ENCODE measurements at places on chromosomes 13 and 19.

DNA sequence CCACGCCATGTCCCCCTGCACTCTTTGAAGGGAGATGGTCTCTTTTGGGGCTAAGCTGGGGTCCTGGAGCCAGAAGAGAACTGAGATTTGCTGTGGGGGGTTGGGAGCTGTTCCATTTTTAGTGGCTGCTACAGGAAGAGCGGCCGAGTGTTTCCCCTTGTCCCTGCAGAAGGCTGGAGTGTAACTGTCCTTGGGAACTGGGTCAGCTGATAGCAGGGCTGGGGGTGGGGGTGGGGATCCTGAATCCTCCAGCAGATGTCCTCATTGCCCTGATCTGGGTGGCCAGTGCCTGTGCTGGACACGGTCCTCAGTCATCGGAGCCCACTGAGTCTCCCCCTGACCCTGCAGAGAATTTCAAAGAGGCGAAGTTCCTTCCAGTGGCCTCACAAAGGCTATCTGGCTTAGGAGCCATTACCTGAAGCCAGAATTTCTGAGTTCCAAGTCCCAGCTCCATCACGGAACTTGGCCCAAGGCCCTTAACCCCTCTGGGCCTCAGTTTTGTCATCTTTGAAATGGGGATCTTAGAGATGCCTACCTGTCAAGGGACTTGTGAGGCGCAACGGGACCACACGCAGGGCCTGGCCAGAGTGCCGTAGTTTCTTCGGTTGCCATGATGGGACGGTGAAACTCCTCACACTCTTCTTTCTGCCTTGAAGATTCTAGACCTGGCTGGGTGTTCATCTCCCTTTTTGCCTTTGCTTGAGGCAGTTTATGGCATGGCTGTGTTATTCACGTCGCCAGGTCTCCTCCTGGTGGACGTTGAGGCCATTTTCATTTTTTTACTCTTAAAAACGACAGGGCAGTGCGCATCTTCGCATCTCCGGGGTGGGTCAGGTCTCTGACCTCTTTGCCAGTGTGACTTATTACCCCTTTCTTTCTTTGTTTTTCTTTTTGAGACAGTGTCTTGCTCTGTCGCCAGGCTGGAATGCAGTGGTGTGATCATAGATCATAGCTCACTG lies 51.9 kb downstream of the DNM2 start:
- DNase-seq = no peak

GRCh38 chr13:111881700-111882099 lies 185.2 kb upstream of the SOX1 start:
- no peak for DNase-seq

GRCh38 chr13:23651887-23652286 lies 81.7 kb downstream of the TNFRSF19 start:
- no peak for DNase-seq

DNA sequence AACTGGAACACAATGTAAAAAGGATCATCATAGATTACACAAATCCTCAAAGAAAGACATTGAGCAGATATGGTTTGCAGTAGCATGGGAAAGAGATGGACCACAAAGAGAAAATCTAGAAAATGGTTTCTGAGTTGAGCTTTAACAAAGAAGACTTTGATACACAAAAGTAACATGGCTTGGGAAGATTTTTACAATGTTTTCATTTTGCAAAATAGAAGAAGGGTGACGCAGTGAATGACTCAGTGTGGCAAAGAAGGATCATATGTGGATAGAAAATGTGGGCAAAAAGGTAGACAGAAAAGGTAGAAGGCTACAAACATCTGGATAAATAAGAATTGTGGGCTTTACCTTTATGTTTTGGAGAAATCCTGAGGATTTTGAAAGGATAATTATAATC lies 1220.5 kb downstream of the PCDH17 start:
- no peak for DNase-seq

DNA sequence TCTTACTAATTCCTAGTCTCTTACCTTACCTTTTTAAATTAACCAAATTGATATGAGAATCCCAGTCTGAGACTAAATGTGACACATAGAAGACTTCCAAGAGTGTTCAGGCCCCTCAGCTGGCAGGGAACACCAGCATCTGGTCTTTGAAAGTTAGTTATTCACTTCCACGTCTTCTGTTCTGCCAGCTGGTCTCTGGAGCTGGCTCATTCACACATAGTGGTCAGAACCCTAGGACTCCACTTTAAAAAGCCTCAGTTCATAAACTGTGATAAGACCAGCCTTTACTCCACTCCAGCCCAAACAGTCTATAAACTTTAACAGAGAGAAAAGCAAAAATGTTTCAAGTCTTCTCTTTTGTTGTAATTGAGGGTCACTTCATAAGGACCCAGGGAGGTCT lies 263.0 kb downstream of the DCT start:
- DNase-seq = no peak

DNA sequence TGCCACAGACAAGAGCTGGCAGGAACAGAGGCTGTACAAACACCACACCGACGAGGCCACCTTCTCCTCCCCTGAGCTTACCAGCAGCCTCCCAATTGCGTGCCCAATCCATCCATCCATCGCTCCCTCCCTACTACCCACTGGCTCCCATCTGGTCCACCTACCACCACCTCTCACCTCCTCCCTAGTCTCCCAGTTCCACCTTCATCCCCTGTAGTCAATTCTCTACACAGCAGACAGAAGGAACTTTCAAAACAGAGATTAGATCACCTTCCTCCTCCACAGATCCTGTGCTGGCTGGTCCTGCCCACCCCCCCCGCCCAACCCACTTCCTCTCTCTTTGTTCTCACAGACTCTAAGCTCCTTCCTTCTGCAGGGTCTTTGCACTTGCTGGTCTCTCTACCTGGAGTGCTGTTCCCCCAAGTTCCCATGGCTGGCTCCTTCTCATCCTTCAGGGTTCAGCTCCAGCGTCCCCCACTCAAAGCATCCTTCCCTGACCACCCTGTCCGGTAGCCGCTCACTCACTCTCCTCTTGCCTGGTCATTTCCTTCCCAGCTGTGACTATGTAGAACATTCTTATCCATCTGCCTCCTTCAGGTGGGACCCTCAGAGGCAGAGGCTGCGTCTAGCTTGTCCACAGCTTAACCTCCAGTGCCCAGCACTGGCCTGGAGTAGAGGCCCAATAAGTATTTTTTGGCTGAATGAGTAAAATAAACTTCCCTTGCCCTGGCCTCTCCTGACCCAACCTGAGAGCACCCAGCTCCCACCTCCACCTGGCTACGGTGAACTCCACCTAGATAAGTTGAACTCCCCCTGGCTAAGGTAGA lies 23.0 kb downstream of the PIN1 start:
- DNase-seq = peak; percentile 16

DNA sequence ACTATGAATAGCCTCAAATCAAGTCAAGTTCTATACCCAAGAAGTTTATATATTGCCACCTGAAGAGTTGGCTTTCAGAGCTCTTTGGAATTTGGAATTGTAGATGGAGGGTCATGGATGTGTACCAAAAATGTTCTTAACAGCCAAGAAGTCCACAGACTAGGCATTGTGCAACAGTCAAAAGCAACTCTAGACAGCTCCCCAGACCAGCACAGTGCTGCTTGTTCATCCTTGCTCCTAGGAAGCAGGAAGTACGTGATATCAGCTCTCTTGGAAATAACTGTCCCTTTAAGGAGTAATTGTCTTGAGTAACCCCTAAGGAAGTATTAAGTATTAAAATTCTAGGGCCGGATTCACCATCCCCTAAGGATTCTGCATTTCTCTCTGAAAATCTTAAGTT lies 30.7 kb upstream of the IL17D start:
- DNase-seq = no peak

DNA sequence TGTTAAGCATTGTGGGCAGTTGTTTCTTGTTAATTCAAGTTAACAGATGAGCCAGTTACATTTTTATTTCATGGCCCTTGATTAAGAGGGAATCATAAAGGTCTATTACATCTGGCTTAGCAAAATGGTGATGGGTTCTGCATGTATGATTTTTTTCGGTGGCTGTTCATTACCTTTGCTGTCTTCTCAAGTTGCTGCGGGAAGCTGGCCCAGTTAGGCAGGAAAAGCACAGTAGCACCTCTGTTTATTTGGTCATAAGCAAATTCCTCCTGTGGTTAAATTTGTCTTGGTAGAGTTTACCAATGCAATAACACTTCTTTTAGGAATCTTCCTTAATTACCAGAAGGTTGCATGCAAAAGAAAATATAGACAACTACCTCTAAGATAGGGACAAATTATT lies 104.5 kb downstream of the FRY start:
- no peak for DNase-seq

- no peak for DNase-seq
These were observed 2.1 kb downstream of the CLEC4G start for GRCh38 chr19:7729831-7730285.

GRCh38 chr13:50198508-50198907 lies 183.3 kb downstream of the KCNRG start:
- no peak for DNase-seq

- DNase-seq = no peak
These were observed 1.1 kb upstream of the SSBP4 start for GRCh38 chr19:18418029-18418482.

DNA sequence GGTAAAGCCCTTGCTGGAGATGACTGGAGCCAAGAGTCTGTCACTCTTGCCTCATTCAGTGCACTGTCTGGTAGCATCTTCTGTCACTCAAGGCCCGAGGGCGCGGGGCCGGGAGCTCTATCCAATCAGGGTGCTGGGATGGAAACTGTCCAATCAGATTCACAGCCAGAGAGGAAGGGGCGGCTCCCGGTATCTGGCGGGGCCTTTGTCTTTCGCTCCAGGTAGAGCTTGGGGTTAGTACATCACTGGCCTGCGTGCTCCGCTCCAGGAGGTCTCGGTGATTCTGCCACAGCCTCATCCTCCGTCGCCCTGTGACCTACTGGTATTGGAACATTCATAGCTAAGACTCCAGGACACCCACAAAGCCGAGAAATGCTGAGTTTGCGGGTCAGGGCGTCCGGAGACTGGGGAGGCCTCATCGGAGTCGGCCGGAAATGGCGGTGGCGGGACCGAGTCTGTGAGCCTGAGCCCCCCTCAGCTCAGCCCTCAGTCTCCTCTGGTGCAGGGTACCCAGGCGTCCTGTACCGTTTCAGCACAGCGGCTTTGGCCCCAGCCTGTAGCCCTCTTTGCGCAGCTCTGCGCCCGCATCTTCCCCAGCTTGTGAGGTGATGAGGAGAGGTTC lies 20.6 kb upstream of the ZNF430 start:
- DNase-seq = peak; percentile 83

GRCh38 chr19:6717441-6717971 lies 2.9 kb downstream of the C3 start:
- DNase-seq = no peak

DNA sequence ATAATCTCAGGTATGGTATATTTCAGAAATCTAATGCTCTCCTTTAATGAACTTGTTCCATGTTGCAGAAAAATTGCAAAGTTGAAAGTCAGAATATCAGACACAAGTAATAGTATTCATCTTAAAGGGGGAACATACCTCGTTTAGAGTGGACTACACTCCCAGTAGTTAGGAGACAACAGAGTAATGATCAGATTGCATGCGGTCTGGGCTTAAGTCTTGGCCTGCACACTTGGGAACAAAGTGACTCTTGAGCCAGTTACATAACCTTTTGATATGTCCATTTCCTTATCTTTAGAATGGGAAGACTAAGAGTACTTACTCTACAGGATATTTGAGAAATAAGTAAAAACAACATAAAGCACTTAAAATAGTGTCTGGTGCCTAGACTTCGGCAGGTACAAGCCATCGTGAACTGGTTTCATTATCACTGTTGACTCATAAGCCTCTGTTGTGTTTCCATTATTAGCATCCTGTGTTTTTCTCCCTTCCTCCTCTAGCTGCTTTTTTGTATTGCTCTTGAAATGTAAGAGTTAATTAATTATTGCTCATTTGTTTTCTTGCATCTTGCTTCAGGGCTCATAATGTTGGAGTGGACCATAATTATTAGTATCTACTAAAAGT lies 53.0 kb downstream of the DPY19L3 start:
- DNase-seq = no peak

DNA sequence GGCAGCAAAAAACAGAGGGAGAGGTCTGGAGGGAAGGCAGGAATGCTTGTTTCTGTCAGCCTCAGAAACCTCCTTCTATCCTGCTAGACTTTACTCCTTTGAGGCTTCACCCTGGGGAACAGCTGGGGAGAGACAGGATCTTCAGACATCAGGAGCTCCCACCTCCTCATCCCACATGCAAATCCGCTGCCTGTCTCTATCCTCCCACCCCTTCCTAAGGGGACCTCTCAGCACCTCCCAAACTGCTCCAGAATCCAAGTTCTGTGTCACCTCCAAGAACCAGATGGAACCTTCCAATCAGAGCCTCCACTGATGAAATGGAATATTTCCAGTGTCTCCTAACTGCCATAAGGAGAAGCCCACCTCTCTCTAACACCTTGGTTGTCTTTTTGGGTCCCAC lies 9.7 kb upstream of the ERCC2 start:
- no peak for DNase-seq

- DNase-seq = no peak
These were observed 17.9 kb downstream of the BTBD2 start for GRCh38 chr19:1997353-1998233.

DNA sequence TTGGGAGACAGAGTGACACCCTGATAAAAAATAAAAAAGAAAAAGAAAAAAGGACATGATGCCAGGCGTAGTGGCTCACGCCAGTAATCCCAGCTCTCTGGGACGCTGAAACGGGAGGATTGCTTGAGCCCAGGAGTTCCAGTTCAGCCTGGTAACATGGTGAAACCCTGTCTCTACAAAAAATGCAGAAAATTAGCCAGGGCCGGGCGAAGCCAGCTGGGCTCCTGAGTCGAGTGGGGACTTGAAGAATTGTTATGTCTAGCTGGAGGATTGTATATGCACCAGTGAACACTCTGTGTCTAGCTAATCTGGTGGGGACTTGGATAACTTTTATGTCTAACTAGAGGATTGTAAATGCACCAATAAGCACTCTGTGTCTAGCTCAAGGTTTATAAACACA lies 32.3 kb downstream of the TMPRSS9 start:
- DNase-seq = no peak

- DNase-seq = no peak
These were observed 91.9 kb upstream of the TEX29 start for GRCh38 chr13:111228262-111229144.

GRCh38 chr19:33110137-33110910 lies 21.6 kb upstream of the WDR88 start:
- DNase-seq = no peak

- peak; percentile 44 for DNase-seq
These were observed 21.6 kb downstream of the MAST3 start for GRCh38 chr19:18119013-18119716.

DNA sequence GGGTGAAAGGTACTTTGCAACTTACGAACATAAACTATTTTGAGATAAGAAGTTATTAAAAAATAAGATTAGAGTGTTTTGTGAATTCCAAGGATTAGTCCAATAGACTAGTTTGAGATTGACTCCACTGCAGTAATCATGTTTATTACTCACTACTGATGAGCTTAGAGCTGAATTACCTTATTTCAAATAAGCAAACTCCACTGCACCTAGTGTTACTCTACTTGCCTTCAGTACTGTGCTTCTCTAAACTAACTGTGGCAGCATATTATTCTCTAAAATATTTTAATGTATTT lies 111.7 kb downstream of the MIPEP start:
- no peak for DNase-seq

- no peak for DNase-seq
These were observed 121.0 kb upstream of the LSM14A start for GRCh38 chr19:34051255-34051654.

Measured in T-helper 2 cell treated with Interferon-gamma antibody and Interleukin-4, amounts not matched to agents 5 μg/mL and 100 μg/mL, for 36 hours (primary cell).